Skeletal muscle tissue (tissue), 5 donors: ENCODE measurements at places on chromosomes 7 and 10. TPM values are rescaled to one million over a fixed set of nuclear protein-coding genes. Genes with fewer than 3 reads are reported as not detected.

The SPDYE2 gene
- total RNA-seq = not detected

The OR6B1 gene
- not detected for total RNA-seq

The OPN1SW gene
- not detected for total RNA-seq

The VSTM2A gene
- not detected for total RNA-seq

The H2AZ2 gene
- total RNA-seq = 96.0 TPM

The SEMA3E gene
- total RNA-seq = 1.0 TPM

The CNPY1 gene
- total RNA-seq = 0.52 TPM

The FAM171A1 gene
- 11.0 TPM for total RNA-seq

The CXCL12 gene
- total RNA-seq = 83.5 TPM

The NKX1-2 gene
- total RNA-seq = not detected

The ZEB1 gene
- total RNA-seq = 67.3 TPM

The GJD4 gene
- total RNA-seq = 2.1 TPM

The VPS50 gene
- total RNA-seq = 47.0 TPM

The GRK5 gene
- total RNA-seq = 12.5 TPM

The POT1 gene
- 50.1 TPM for total RNA-seq

The TWIST1 gene
- 12.0 TPM for total RNA-seq

The TMEM236 gene
- under 0.01 TPM for total RNA-seq

The BTBD16 gene
- total RNA-seq = not detected

The CCDC71L gene
- 5.2 TPM for total RNA-seq

The CYP17A1 gene
- total RNA-seq = not detected

The GOLGA7B gene
- not detected for total RNA-seq

The CTAGE4 gene
- total RNA-seq = not detected

The IGFBP3 gene
- total RNA-seq = 112 TPM

The FZD1 gene
- 11.5 TPM for total RNA-seq

The ARHGEF5 gene
- 0.52 TPM for total RNA-seq

The FGL2 gene
- 32.4 TPM for total RNA-seq

The FAM221A gene
- 0.52 TPM for total RNA-seq

The C10orf90 gene
- total RNA-seq = under 0.01 TPM

The ARMH3 gene
- total RNA-seq = 13.0 TPM

The SUPV3L1 gene
- total RNA-seq = 22.4 TPM

The GRID2IP gene
- not detected for total RNA-seq

The RGS10 gene
- 39.7 TPM for total RNA-seq

The TLL2 gene
- total RNA-seq = 0.52 TPM

The AZGP1 gene
- total RNA-seq = 9.4 TPM

The SPDYE1 gene
- not detected for total RNA-seq

The KIN gene
- total RNA-seq = 8.4 TPM

The ADAMTS14 gene
- total RNA-seq = 5.7 TPM

The NFKB2 gene
- 11.0 TPM for total RNA-seq

The ALOX5 gene
- 3.1 TPM for total RNA-seq

The TRIP6 gene
- 25.6 TPM for total RNA-seq

The TMEM178B gene
- total RNA-seq = 0.52 TPM

The SAMD9 gene
- 3.1 TPM for total RNA-seq

The CYP26C1 gene
- total RNA-seq = not detected

The CACNB2 gene
- total RNA-seq = 4.2 TPM

The SCD gene
- total RNA-seq = 115 TPM
